ENCODE measurements at places on chromosomes 4 and X.

- no peak for DNase-seq
Observed at GRCh38 chrX:7163146-7163677, 15.3 kb upstream of the PUDP start.

DNA sequence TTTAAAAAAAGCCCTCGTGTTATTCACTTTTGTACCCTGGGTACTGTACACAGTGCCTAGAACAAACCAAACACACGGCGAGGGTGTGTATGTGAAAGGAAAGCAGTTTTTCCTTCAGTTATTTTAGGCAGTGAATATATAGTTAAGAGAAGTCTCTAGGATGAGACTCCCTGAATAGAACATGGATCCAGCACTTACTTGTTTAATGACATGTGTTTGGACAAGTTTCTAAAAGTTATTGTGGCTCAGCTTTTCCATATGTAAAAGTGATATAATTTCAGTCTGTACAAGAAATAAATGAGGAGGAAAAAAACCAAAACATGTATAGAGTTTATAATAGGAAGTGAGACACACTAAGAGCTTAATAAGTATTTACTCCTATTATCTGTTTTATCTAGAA is 273.2 kb downstream of the ADGRL3 start:
- no peak for DNase-seq

GRCh38 chr4:111842336-111842735 is 302.9 kb upstream of the FAM241A start:
- no peak for DNase-seq

GRCh38 chr4:140158365-140159030 is 4.5 kb upstream of the MAML3 start:
- no peak for DNase-seq

GRCh38 chr4:71550220-71551165 is 211.7 kb downstream of the SLC4A4 start:
- peak; percentile 9 for DNase-seq

DNA sequence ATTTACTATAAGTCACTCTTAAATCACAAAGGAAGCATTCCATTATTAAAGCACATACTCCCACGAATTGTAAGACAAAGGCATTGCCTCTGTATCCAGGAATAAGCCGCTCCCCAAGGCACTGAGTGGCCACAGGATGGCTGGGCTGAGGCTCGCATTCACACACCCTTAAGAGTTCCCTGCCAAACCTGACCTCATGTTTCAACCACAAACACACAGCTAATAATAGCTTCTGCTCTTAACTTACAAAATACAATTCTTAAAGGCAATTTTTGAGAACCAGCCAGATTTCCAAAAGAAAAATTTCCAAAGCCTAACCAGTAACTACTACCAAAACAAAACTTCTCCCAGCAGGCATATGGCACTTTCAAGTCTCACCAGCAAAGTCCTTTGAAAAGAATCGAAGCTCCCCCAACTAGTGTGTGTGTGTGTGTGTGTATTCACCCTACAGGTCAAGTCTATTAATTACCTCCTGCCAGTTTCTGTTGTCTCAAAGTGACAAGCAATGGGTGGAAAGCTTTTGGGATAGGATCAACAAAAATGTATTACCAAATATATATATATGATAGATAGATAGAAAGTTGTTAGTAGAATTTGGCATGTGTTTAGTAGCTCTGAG is 36.0 kb downstream of the ARHGAP6 start:
- no peak for DNase-seq

GRCh38 chr4:73193659-73194058 is 64.9 kb downstream of the ANKRD17 start:
- DNase-seq, result no peak

GRCh38 chr4:135515295-135515694 is 1313.7 kb upstream of the PABPC4L start:
- DNase-seq, result no peak

DNA sequence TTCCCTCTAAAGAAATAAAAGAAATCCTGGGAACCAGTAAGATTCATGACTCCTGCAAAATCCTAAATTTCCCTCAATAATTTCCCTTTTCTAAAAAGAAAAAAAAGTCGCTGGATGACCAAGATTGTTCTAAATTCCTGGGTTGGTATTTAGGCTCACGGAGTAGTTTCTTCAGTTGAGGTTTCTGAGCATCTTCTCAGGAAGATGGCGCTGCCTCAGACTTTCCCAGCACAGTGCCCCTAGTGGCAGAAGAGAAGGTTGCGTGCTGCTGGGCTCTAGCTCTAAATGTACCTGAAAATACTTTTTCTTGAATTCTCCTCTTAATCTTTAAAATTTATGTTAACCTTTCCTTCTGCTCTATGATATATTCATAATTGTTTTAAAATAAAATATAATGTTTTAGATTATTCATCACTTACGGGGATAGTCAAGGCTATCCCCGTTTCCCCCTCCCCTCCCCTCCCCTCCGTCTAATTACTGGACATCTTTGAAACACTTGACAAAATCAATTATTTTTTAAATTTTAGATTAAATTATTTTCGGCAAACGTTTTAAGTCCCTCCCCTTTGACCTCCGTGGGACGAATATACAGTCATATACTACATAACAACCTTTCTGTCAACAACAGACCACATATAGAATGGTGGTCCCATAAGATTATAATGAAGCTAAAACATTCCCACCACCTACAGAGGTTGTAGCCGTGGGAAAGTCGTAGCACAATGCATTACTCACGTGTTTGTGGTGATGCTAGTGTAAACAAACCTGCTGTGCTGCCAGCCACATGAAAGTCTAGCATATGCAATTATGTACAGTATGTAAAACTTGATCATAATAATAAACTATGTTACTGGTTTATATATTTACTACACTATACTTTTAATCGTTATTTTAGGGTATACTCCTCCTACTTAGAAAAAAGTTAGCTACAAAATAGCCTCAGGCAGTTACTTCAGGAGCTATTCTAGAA is 41.0 kb upstream of the GATB start:
- peak; percentile 70 for DNase-seq

DNA sequence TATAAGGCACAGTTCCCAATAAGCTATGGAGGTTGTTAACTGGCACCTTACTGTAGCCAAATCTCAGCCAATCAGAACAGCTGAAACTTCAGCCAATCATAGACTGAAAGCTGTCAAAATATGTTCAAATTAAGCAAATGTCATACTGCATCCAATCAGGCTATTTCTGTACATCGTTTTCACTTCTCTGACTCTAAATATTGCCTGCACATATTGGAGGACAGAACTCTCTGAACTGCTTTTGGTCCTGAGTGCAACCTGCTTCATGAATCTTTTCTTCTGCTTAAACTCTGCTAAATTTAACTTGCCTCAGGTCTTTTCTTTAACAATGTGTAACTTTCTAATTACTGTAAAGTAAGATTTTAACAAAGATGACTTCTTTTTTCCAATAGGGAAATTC is 1198.9 kb upstream of the PCDH7 start:
- no peak for DNase-seq

- DNase-seq, result no peak
Observed at GRCh38 chr4:145618210-145618931, 814 bp upstream of the MMAA start.

DNA sequence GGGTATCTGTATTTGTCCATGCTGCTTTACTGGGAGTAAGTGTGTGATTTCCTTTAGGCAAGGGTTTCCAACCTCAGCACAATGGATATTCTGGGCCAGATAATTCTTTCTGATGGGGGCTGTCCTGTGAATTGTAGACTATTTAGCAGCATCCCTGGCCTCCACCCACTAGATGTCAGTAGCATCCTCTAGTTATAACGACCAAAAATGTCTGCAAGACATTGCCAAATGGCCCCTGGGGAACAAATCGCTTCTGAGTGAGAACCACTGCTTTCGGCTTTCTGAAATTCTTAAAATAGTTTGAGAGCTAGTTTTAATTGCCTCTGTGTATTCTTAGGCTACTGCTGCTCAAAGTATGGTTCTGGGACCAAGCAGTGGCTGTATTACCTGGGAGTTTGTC is 81.2 kb upstream of the GPM6B start:
- DNase-seq, result no peak

DNA sequence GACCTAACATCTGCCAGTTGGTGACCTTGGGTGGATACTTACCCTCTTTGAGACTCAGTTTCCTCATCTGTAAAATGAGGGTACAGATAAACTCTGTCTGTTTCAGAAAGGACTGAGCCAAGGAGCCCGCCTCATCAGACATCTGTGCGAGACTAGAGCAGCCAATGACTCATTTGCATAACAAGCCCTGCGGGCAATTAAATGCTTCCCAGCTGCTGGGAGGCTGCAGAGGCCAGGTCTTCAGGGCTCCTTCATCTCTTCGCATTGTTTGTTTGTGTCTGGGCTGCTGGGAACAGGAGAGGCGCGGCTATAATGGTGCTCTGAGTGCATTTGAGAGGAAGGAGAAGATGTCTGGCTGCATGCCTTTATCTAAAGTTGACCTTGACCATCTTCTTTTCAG is 85.0 kb downstream of the ADRA2C start:
- no peak for DNase-seq

GRCh38 chr4:143514497-143514896 is 995 bp downstream of the SMARCA5 start:
- DNase-seq, result peak; percentile 31

DNA sequence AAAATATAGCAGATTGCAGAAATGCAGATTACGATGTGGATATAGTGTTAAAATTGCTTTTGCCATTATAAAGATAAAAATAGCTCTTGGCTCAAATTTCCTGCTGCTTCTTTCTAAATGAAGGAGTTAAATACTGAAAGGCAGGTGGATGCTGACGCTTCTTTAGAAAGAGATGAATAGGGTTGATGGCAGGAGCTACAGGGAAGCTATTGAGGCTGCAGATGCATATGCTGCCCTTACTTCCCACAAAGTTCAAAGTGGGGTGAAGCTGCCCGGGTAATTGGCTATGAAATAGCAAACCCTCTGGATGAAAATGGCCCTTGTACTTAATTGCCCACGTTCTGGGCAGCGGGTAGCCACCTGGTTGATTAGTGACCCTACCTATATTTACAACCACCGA is 379.5 kb downstream of the ZIC3 start:
- DNase-seq, result no peak

DNA sequence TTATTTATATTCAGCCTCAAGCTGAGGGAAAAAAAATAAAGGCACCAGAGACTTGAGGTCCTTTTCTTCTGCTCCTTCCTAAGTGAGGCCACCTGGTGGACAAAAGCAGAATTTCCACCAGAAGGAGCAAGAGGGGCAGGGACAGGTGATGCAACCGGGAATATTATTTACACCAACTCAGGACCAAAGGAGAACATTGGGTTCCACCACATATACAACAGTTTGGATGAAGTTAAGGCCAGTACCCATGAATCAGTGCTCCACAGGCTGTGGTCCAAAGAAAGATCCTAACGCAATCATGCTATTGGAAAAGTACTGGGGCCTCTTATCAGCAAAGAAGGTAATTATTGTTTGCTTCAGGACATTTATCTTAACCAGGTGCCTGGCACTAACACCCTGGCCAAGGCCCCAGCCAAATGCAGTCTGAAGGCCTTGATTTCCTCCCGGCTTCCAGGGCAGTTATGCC is 57.4 kb downstream of the TSC22D3 start:
- peak; percentile 61 for DNase-seq

- no peak for DNase-seq
Observed at GRCh38 chr4:188387179-188387791, 248.0 kb downstream of the TRIML1 start.

GRCh38 chr4:71141125-71141524 is 147.7 kb downstream of the DCK start:
- no peak for DNase-seq

- no peak for DNase-seq
Observed at GRCh38 chr4:146179784-146180370, 4.4 kb downstream of the LSM6 start.

GRCh38 chr4:113116414-113117357 is 67.2 kb downstream of the ANK2 start:
- no peak for DNase-seq

- DNase-seq, result no peak
Observed at GRCh38 chrX:101442085-101442484, 34.1 kb downstream of the HNRNPH2 start.

DNA sequence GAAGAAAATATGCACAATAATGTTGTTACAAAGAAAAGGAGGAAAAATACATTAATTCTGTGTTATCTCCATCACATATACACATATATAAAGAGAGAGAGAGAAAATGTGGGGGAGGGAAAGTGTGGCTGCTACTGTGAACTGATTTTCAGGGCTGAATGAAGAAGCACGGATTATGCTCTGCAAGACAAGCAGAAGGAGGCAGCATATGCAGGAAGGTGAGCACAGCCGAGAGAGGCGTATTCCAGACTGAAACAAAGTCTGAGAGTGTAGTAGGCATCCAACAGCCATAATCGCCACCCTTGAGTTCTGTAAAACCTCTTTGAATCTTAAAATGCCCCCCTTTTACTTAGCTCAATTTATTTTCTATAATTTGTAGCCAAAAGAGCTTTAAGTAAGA is 1081.8 kb upstream of the GRID2 start:
- no peak for DNase-seq

DNA sequence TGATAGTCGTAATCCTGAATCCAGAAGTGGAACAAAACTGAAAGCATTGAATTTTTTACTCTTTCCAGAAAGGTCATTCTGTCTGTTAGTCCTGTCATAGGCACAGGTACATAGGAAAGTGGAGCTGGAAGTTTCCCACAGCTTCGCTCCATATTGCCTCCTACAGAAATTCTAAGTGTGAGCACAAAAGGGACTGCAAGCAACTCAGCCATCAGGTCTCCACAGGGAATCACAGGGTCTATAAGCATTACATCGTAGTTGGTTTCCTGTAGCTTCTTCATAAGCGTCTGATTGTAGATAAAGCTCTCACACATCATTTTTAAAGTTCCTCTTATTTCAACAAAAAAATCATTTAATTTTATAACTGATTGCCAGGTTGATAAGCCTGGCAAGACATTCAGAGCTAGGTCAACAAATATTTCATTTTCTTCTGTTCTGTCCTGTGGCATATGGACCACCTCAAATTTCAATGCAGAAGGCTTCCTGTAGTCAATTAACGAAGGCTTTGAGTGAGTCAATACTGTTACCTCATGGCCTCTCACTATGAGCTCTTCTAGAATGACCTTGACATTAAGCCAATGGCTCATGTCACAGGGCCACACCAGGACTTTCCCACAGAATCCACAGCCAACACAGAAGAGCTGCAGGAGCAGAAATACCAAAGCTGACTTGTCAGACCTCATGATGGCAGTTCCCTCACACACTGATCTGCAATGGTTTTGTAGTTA is at the start of gene UGT2A3:
Gene UGT2A3, minus strand, starts transcription at position 727 of the 728 bp plus-strand sequence. Its CDS starts 44 bp downstream, at position 683.
- DNase-seq, result peak; percentile 6

DNA sequence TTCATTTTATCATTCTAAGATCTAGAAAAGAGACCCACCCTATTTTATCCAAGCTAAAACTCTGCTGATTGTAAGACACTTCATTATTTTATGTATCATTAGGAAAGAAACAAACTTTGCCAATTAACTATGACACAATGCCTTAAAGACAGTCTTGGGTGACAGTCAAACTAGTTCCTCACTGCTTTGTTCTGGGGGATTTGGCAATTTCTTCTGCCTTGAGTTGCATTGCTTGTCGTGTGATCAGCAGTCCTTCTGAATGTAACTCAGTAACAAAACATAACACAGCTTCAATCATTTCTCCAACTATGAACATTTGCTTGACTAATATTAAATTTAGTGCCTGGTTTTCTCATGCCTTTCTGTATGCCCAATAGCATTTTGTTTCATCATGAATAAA is 577.9 kb upstream of the DIPK2B start:
- DNase-seq, result no peak

Data from LoVo (cell line).